ENCODE measurements at places on chromosomes 3 and 15.
A peak's percentile ranks its signal among the peaks of the same experiment; 100 is the strongest.

- no peak for DNase-seq
Observed at GRCh38 chr3:29514170-29514569, 233.3 kb downstream of the RBMS3 start.

DNA sequence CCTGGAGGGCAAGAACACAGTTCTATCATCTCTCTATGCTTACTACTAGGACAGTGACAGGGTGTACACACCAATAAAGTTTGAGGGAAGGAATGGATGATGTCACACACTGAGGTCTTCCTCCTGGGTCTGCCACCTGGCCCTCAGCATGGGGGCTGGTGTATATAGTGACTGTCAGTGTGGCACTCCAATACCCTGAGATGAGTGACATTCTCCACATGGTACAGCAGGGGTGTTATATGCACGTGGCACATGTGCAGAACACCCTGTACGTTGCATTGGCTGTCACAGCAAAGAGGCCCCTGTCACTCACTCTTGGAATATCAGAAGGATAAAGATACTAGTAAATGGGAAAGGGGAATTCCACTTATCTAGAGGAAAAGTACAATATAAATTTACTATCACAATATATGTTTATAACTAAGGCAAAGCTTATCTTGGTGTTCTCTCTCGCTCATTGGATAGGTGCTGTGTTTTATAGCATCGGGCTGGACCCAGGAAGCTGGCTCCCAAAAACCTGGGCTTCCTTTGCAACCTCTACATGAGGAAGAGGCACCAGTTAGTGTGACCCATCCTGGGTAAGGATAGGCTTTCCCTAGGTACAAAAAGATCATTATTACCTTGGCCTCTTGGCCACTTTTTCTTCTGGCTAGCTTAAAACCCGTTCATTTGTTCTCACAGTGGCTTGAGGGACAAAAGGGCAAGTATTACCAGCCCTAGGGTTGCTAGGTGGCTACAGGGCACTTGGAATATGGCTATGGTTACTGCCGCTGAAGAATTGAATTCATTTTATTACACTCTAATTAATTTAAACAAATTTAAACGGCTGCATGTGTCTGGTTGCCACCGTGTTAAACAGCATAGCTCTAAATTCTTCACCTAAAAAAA lies 54.8 kb upstream of the HES1 start:
- DNase-seq: no peak

DNA sequence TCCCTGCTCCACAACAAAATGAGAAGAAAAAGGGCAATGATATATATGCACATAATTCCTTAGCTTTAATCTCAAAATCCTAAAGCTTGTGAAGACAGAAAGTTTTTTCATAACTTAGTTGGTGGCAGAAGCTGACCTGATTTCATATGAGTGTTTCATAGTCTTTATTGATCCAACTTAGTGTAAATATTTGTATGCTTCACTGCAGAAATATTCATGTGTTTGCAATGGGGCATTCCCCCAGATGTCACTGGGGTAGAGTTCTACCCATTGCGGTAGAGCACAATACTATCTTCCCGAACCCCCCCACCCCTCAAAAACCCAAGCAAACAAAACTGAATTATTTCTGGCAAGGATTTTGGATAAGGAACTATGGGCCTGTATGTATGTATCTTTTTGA lies 221.2 kb downstream of the THRB start:
- DNase-seq: no peak

DNA sequence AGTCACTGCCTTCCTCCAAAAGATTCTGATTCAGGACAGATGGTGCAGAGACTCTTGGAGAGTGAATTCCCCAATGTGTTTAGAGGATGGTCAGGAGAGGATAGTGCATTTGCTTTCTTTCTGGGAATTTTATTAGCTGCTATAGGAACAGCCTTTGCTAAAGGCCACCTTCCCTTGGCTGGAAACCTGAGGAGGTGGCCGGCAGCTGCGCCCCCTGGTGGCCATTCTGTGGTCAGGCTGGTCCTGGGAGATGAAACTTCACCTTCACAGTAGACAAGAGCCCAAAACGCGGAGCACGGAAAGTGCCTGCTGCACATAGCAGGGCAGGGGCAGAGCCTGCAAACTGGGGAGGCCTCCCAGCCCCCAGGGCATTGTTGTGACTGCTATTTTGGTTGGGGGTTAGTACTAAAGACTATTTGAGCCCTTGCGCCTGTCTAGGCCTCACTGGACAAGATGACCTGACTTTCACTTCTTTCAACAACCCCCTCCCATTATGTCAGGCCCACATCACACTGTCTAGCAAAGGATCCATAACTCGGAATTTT lies 34.3 kb downstream of the SEC22C start:
- peak; percentile 74 for DNase-seq

DNA sequence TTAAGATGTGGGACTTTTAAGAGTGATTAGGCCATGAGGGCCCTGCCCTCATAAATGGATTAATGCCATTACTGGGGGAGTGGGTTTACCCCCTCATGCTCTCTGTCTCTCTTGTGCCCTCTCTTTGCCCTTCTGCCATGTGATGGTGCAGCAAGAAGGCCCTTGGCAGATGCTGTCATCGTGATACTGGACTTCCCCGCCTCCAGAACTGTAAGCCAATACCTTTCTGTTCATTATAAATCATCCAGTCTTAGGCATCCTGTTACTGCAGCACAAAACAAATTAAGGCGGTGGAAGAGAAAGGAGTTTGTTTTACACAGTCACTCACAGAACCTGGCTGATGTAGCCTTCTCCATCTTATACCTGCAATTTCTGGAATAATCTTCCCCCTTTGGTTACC lies 360.3 kb upstream of the TBL1XR1 start:
- no peak for DNase-seq

DNA sequence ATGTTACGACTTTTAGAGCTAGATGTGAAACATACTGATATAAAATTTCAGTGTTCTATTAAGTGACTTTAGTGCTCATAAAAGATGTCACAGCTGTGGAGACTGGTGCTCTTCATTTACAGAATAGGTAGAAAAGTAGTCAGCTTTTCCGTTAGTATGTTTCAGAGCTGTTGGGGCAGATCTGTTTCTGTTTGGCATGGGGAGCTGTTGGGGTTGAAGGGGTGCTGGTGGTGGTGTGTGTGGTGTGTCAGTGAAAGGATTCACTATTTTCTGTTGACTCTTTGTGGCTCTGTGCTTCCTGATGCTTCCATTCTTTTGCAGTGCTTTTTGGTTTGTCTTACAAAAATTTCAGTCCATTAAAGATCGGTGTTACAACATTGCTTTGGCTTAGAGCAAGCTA lies 3.2 kb downstream of the UBE2E2 start:
- no peak for DNase-seq

DNA sequence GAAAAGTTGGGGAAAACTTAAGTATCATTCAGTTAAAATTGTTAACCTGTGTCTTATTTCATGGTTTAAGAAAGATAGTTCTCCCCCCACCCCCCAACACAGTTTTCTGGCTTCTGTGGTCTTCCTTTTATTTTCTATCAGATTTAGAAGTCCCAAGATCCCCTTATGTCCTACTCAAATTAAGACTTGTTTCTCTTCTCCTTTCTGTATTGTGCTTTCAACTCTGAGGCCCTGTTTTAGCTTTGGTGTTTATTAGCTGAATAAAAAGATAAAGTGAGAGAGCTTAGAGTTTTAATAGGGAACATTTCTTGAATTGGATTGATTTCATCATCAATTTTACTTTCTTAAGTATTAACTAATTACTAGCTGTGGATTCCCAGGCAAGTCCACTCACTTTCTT lies 62.6 kb downstream of the AKAP13 start:
- no peak for DNase-seq

DNA sequence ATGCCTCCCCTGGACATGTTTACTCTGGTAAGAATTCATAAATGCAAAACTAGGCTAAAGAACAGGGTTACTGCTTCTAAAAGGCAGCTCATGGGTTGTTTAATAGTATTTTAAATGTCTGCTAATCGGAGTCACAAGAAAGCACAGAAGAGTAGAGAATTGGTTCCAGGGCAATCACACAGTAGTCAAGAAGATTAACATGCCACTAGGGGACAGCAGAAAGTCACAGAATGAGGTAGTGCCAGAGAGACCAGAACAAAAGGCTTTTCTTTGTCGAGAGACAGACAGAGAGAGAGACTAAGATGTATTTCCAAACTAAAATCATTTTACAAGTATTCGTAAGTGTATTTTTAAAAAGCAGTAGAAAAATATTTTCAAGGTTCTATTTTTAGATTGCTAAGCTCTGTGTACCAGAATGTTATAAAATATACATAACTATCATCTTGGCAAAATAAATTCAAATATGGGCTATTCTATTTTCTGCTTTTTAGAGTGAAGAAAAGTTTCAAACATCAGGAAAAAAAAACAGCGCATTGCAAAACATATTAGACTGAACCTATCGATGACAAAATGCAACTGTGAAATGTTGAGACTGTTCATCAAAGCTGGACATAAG lies 78.3 kb upstream of the CDIN1 start:
- peak; percentile 30 for DNase-seq

DNA sequence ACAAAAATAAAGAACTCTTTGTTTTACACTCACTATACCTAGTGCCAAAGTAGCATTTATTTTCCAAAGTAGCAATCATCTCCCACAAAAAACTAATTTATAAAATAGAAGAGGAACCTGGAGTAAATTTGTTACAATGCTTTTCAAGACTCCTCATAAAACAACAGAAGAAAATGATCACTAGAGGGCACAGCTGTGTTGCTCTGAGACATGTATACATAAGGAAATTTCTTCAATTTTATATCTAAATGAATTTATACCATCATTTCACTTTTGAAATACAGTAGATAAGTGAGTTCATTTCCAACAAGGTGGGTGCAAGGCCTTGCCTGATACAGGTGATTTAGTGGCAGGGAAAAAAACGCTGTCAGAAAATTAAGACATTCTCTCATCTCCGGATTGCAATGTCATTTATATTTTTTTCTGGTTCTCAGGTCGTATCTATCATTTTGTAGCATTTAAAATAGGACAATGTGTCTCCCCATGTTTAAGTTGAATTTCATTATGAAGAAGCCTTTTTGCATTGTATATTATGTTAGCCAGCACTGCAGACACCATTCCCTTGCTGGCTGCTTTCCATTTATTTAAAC lies 25.3 kb upstream of the ARHGEF26 start:
- no peak for DNase-seq

DNA sequence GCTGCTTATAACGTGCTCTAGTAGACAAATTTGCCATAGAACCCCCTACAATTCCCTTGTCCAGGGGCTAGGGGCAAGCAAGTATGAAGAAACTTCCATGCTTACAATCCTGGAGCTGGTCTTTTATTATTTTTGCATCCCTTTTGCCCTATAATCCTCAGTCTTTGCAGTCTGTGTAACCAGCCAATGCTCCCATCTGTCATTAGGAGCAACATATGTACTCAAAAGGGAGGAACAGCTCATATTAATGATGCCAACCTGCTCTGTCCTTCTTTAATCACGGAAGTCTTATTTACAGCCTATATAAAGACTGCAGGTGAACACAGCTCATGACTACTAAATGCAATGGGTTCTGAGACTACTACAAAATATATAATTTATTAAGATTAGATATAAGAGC lies 263.3 kb downstream of the ZIC1 start:
- no peak for DNase-seq

GRCh38 chr3:195139091-195139875 lies 131.7 kb downstream of the XXYLT1 start:
- DNase-seq: peak; percentile 59

DNA sequence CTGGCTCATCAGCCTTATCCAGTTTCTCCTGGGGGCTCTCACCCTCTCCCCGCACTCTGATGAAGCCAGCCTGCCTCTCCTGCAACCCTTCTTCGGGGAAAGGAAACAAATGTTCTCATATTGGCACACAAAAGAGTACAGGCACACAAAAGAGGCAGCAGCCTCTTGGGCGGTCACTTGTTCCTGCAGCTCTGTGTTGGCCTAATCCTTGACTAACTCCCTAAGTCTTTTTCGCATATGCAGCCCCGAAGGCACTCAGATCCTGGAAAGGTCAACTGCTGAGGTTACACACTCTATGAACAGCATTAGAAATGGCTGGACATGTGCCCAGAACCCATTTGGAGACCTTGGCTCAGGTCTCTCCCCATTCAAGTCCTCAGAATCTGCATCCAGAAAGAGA lies 7.4 kb upstream of the CAMP start:
- no peak for DNase-seq

DNA sequence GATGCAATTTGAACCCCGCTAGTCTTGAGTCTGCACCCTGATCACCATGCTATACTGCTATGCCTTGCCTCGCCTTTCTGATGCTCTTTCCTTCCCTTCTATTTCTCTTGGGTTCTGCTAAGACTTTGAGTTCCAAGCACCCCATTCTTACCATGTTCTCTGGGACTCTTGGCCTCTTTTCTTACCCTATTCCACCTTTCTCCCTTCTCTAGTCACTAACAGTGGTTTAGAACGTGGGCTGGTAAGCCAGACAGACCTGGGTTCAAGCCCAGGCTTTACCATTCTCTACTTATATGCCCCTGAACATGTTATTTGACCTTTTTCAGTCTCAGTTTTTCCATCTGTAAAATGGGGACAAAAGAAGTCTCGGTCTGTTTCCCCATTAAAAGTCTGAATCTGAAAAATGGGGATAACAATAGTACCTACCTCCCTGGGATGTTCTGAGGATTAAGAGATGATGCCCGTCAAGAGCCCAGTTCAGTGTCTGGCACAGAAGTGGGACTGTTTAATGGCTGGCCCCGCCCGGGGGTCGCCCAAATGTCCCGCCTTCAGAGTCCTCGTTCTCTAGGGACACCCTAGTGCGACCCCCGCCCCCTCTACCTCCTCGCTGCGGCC lies 376 bp downstream of the TADA3 start:
- no peak for DNase-seq

DNA sequence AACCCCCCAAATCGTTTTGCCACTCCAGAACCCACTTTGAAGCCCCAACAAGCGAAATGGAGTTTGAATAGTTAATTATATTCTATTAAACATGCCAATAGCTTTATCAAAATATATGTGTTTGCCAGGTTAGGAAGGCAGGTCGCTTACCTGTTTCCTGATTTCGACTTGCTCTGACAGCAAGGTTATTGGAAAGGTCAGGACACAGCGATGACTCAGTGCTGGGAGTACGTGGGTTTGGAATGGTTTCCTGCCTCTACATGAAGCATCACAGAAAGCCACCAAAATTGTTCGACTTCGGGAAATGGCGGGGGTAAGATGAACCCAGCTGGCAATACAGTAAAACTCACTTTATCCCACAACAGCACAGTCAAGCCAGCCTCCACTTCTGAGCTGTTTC lies 135.6 kb upstream of the ABI3BP start:
- DNase-seq: no peak

- DNase-seq: peak; percentile 61
Observed at GRCh38 chr3:12273045-12273695, 15.7 kb upstream of the PPARG start.

DNA sequence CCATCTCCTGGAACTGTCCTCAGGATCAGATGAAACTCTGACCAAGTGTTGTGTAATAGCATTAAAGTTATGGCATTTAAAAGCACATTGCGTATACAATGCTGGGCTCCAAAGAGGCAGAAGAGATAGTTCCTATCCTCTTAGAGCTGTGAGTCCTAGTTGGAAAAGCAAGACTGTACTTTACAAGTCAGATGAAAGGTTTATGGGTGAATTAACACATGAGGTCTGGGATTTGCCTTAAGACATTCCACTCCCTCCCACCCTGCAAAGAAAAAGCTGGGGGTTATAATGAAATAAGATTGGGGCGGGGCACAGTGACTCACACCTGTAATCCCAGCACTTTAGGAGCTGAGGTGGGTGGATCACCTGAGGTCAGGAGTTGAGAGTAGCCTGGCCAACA lies 35.6 kb downstream of the SNAPC5 start:
- DNase-seq: no peak

- DNase-seq: no peak
Observed at GRCh38 chr3:37713818-37714204, 147.9 kb upstream of the CTDSPL start.
